Stimulated activated CD8-positive, alpha-beta memory T cell treated with anti-CD3 and anti-CD28 coated beads, Interleukin-7, amount 100 ng/mL, for 48 hours (primary cell): ENCODE measurements at places on chromosomes 3 and 15.

DNA sequence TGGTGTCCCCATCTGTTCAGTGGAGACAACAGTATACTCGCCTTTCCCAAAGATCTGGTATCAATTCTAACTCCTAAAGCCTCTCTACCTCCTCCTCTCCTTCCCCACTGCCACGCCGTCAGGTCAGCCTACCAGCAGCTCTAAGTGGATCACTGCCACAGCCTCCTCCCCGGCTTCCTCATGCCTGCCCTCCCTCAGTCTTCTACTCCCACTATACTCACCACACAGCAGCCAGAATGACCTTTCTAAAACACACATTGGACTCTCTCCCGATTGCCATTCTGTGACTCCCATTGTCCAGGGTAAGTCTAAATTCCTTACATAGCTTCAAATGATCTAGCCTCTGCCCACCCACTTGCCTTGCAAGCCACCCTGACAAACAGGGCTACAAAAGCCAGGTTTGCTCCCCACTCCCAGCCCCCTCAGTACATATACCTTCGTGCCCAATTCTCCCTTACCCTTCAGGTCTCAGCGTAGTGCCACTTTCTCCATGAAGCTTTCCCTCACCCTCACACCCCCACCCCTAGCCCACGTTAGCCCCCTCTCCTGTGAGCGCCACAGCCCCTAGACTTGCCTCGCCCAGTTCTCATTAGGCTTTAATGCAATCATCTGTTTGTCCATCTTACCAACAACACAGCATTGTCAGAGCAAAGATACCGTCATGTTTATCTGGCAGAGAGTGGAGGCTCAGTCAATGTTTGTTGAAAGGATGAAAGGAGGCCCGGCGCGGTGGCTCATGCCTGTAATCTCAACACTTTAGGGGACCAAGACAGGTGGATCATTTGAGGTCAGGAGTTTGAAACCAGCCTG lies 9.5 kb upstream of the SEMA7A start:
- no peak for DNase-seq

- DNase-seq: no peak
Observed at GRCh38 chr3:36796881-36797280, 32.5 kb upstream of the DCLK3 start.

DNA sequence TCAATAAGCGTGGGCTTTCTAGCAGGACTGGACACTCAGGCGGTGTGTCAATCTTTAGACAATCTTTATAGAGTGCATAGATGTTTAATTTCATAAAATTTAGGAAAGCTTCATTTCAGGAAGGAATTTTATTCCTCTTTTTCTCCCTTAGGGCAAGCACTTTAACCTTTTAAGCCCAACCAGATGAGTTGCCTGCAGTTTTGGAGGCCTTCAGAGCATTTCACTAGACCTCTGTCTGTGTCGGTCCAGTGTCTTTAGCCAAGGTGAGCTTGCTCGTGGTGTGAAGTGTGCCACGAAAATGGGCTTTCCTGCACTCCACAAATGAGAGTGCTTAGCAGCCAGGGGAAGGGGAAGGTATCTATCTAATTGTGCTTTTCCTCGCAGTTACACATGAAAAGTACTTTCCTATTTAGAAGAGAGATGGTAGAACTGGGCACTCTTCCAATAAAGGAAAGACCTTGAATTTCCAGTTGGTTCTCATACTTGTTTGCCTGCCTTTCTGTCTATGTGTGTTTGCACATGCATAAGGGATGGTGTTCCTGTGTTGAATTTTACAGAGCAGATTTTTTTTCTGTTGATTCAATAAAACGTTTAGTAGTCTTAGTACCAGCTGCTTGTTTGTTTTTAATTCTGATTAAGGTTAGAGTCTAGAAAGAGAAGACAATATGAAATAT lies 53.6 kb downstream of the FEZF2 start:
- DNase-seq: no peak

DNA sequence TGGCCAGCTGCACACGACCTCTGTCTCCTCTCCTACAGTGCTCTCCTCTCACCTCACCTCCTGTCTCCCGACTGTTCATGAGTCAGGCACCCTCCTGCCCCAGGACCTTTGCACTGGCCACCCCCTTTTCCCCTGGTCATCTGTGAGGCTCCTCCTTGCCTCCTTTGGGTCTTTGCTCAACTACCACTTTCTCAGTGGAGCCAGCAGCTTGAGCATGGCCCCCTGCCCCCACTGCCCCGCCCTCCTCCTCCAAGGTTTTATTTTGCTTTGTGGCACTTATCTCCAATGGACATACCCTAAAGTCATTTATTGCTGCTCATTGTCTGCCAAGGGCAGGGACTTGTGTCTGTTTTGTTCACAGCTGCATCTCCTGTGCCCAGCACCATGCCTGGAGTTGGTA lies 64.3 kb downstream of the MGLL start:
- no peak for DNase-seq

GRCh38 chr3:132596816-132597433 lies at the start of gene ACKR4:
Gene ACKR4 (plus strand): TSS chr3:132597270. CDS start chr3:132600398, 3,128 bp downstream.
- DNase-seq: no peak

DNA sequence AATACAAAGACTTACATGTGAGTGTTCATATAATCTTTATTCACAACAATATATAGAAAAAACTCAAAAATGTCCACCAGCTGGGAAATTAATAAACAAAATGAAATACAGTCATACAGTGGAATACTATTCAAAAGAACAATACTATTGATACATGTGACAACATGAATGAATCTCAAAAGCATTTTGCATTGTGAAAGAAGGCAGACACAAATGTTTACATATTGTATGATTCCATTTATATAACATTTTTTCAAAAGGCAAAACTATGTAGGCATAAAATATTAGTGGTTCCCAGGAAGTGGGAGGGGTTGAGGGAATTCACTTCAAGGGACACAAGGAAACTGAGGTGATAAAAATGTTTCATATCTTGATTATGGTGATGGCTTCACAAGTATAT lies 303.2 kb downstream of the CTNNB1 start:
- DNase-seq: no peak

- DNase-seq: no peak
Observed at GRCh38 chr3:127825756-127826155, 3.4 kb upstream of the MGLL start.

DNA sequence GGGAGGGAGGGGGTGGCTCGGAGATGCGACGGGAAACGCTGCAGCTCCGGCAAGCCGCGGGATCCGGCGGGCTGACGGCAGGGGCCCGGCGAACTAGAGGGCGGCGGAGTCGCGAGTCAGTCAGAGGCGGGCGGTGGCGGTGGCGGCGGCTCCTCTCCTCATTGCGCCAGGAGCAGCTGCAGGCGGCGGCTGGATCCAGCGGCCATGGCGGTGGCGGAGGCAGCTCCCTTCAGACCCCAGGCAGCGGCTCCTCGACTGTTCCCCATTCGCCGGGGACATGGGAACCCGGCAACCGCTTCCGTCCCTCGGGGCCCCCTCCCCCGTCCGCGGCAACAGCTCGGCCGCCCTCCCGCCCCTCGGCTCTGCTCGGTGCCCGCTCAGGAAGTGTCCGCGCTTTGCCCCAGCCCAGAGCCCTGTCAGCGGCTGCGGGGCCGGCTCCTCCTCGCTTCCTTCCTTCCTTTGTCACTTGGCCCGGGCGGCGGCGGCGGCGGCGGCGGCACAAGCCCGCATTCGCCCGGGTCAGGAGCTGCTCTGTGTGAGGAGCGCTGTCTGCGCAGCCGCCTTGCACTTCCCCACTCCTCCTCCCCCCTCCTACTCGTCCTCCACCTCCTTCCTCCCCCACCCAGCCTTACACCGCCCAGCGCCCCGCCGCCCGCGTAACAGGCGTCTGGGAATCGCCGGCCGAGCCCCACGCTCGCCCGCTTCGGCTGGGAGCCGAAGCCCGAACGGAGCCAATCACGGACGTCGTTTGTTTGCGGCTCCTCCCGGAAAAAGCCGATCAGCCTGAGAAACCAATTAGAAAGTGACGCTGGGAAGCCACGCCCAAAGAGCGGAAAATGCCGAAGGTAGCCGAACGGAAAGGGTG lies at the start of gene GSK3B:
Gene GSK3B, minus strand, starts transcription at position 537 of the 865 bp plus-strand sequence. CDS start 1,013 bp downstream, outside the sequence.
- peak; percentile 56 for DNase-seq

DNA sequence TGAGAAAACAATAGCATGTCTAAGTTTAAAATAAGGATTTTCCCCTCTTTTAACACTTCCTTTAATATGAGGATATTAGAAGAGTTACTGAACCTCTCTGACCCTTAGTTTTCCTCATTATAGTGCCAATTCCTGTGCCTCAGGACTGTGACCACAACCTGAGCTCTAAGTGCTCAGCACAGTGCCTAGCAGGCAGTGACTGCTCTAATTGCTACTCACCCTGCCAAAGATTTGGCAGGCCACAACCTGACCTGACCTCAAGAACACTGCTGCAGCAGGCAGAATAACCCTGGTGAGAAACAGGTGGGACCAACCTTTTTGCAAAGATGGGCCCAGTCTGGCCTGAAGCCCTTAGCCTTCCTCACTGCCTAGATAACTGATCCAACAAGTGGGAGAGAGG lies 35.7 kb downstream of the NBEAL2 start:
- DNase-seq: no peak

GRCh38 chr3:33833408-33834095 lies 35.1 kb downstream of the PDCD6IP start:
- no peak for DNase-seq
